ENCODE measurements at places on chromosomes 1 and 21. TPM values are rescaled to one million over a fixed set of nuclear protein-coding genes. Genes with fewer than 3 reads are reported as not detected.

DNA sequence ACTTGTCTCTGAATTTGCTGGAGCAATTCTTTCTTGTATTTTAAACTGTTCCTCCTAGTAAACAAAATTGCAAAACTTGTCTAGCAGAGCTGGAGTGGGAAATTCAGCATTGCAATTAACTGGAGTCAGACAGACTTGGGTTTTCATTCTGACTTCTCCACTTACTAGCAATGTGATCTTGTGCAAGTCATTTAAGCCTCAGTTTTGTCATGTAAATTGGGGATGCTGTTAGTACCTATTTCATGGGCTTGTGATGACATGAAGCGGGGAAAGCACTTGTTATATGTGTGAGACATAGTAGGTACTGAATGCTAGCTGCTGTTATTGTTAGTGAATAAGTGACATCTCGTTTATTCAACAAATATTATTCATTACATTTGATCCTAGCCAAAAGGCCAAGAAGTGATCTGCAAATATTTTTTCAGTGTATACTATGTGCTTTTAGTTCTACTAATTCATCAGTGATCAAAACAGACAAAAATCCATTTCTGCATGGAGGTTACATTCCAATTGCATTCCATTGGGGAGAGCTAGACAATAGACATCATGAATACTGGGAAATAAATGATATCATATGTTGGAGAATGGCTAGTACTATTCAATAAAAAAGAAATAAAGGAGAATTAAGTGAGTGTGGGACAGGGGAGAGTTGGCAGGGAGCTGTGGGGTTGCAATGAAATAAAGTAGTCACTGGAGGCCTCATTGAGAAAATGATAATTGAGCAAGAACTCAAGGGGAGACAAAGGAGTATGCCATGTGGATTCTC, 47.1 kb downstream of the CACHD1 start:
- no peak for DNase-seq
- H3K27me3 ChIP-seq = no peaks in the 10 kb centered on the region
- H3K36me3 ChIP-seq = no peaks in the 10 kb centered on the region
- H3K4me3 ChIP-seq = no peak overlapping the region

The CYP4A11 gene
- total RNA-seq = 1.0 TPM

DNA sequence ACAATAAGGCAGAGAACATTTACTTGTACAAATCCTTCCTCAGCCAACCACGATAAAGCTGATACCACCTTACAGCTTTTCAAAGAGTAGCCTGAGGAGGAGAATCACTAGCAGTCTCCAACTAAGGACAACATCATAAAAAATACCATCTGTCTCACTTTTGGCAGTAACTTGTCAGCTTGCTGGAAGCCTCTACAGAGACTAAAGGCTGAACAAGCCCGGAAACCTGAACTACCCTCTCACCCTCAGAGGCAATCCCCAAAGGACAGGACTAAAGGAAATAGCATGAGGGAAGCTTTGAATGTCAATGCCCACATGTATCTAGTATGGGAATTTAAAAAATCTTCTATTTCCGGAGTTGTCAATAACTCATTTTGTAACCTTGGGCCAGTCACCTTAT, 10.6 kb downstream of the SRSF4 start:
- H3K4me3 ChIP-seq = no peak overlapping the region
- no peak for DNase-seq
- H3K36me3 ChIP-seq = no peaks in the 10 kb centered on the region
- H3K27me3 ChIP-seq = no peaks in the 10 kb centered on the region

DNA sequence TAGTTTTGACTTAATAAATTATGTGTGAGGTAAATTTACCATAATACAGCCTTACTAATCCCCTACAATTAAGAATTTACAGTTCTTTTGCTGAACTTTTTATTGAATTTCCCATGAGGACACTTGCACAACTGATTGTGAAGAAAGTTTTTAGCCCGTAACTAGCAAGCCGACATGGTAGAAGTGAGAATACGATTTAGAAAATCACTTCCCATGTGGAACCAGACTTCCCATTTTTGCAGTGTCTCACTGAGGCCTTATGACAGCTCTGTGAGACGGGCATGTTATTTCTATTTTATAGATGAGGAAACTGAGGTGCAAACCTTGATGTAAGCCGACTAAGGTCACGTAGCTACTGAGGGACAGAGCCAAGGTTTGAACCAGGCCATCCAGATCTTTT, 32.5 kb upstream of the LMO4 start:
- H3K27ac ChIP-seq = no peak overlapping the region
- H3K27me3 ChIP-seq = no peaks in the 10 kb centered on the region
- no peak for DNase-seq
- H3K4me3 ChIP-seq = no peak overlapping the region

The NUP210L gene
- total RNA-seq = 0.09 TPM

The OPTC gene
- total RNA-seq = not detected

The SPATA17 gene
- not detected for total RNA-seq

The NPR1 gene
- 59.0 TPM for total RNA-seq

The GTF2B gene
- 55.6 TPM for total RNA-seq

The OR14C36 gene
- not detected for total RNA-seq

- no peak overlapping the region for H3K4me3 ChIP-seq
- H3K4me1 ChIP-seq = no peaks in the 10 kb centered on the region
- H3K27me3 ChIP-seq = no peaks in the 10 kb centered on the region
- H3K36me3 ChIP-seq = no peaks in the 10 kb centered on the region
These were observed 95.5 kb upstream of the SGIP1 start for GRCh38 chr1:66438501-66438900.

The BTG3 gene
- 60.3 TPM for total RNA-seq

- no peak overlapping the region for H3K4me3 ChIP-seq
- H3K27me3 ChIP-seq = no peaks in the 10 kb centered on the region
- no peaks in the 10 kb centered on the region for H3K4me1 ChIP-seq
- DNase-seq = no peak
- no peaks in the 10 kb centered on the region for H3K36me3 ChIP-seq
These were observed 74.0 kb upstream of the HSD17B7 start for GRCh38 chr1:162716552-162716951.

- H3K4me1 ChIP-seq = no peaks in the 10 kb centered on the region
- no peak overlapping the region for H3K27ac ChIP-seq
- DNase-seq = no peak
- no peaks in the 10 kb centered on the region for H3K36me3 ChIP-seq
- no peak overlapping the region for H3K4me3 ChIP-seq
- no peaks in the 10 kb centered on the region for H3K27me3 ChIP-seq
These were observed 31.2 kb upstream of the MAP1LC3C start for GRCh38 chr1:242030071-242030470.

The PDZK1IP1 gene
- not detected for total RNA-seq

GRCh38 chr1:33640114-33640660, 167.7 kb downstream of the ZSCAN20 start:
- no peaks in the 10 kb centered on the region for H3K27me3 ChIP-seq
- no peak overlapping the region for H3K4me3 ChIP-seq
- no peaks in the 10 kb centered on the region for H3K36me3 ChIP-seq
- no peak overlapping the region for H3K27ac ChIP-seq

- no peak overlapping the region for H3K4me3 ChIP-seq
- H3K36me3 ChIP-seq = no peaks in the 10 kb centered on the region
- no peak for DNase-seq
- H3K27me3 ChIP-seq = no peaks in the 10 kb centered on the region
- H3K27ac ChIP-seq = no peak overlapping the region
These were observed 97.7 kb downstream of the IGSF21 start for GRCh38 chr1:18205319-18205718.

DNA sequence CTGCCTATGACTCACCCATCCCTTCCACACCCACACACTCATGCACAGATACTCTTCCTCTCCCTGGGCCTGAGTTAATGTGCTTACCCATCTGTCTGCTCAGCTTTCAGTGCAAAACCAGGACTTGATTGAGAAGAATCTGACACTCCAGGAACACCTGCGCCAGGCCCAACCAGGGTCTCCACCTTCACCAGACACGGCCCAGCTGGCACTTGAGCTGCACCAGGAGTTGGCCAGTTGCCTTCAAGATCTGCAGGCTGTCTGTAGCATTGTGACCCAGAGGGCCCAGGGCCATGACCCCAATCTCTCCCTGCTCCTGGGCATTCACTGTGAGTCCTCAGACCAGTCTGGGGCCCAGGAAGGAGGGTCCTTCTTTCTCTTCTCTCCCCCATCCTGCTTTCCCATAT, 3.5 kb upstream of the SH3BGRL3 start:
- H3K36me3 ChIP-seq = no peaks in the 10 kb centered on the region
- H3K4me1 ChIP-seq = peaks cover 15% of the 10 kb centered on the region
- no peaks in the 10 kb centered on the region for H3K27me3 ChIP-seq
- no peak overlapping the region for H3K4me3 ChIP-seq
- no peak for DNase-seq

DNA sequence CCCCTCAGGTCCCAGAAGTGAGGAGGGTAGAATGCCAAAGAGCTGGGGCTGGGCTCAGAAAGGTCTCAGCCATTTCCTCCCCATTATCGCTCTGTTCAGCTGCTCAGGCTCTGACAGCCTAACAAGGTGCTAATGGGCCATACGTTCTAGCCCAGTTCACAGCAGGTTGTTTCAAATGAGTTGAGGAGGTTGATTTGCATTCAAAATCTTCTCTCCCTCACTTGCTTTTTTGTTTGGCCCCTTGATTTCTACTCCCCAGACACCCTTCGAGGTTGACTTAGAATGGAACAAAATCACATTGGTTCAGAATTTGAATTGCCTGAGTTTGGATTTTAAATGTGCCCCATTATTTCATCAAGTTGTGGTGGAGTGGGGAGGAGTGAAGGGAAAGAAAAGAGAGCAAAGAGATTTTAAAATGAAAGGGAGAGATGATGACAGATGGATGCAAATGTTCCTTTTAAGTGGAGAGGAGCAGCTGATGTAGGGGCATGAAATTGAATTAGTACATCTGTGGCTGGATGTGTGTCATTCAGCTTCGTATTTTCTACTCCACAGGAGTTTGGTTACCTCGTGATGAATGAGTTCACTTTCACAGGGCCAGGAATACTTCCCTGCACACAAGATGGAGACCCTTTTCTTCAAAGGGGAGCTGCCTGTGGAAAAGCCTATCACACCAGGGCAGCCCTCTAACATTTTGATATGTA, 425.8 kb upstream of the CAMK1G start:
- no peaks in the 10 kb centered on the region for H3K36me3 ChIP-seq
- H3K27me3 ChIP-seq = no peaks in the 10 kb centered on the region
- no peak overlapping the region for H3K27ac ChIP-seq
- H3K4me3 ChIP-seq = no peak overlapping the region

GRCh38 chr21:19228226-19228625, 824.6 kb upstream of the TMPRSS15 start:
- H3K4me3 ChIP-seq = no peak overlapping the region
- H3K36me3 ChIP-seq = no peaks in the 10 kb centered on the region
- DNase-seq = no peak
- no peaks in the 10 kb centered on the region for H3K27me3 ChIP-seq
- no peak overlapping the region for H3K27ac ChIP-seq

The S100A7 gene
- 3.5 TPM for total RNA-seq

DNA sequence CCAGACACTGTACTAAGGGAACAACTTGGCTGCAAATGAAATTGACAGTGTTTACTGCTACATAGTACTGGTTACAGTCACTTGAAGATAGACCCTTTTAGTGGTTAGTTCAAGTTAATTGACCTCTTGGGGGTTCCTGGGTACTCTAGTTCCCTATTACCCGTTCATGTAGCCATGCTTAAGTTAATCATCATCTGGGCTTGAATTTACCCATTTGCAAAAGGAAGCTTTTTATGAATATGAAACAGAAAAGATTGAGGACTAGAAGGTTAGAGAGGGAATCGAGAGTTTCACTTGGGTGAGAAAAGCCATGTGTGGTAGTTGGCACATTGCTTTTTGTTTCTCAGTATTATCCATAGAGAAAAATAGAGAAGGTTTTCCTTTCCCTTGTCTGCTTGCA, 2.7 kb downstream of the MIA3 start:
- no peak for DNase-seq
- no peaks in the 10 kb centered on the region for H3K36me3 ChIP-seq
- no peak overlapping the region for H3K27ac ChIP-seq
- no peak overlapping the region for H3K4me3 ChIP-seq

The SDC3 gene
- 37.4 TPM for total RNA-seq

The HES3 gene
- not detected for total RNA-seq

The GUCA2A gene
- not detected for total RNA-seq

DNA sequence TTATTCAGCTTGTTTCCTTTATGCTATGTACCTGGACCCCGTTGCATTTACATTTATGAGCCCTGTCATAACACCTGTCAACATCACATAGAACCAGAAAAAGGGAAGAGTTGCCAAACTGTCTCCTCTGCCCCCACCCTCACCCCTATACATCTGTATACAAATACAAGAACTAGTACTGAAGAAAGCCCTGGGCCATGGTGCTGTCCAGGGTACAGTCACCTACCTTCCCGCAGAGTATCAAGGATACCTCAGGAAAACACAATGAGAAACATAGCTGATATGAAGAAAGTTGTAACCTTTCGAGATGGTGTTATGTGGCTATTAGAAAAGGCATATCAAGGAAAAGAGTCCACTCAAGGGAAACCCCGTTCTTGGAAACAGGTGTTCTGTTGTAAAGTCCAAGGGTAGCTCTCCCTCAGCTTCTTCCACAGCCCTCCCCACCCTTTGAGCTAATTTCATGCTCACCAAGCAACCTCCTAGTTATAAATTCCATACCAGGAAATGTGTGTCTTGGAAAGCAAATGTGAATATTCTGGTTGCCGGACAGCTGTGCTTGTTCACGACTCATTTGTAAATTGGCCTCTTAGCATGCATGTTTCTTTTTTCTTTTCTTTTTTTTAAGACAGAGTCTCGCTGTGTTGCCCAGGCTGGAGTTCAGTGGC, 16.7 kb upstream of the AVPR1B start:
- no peaks in the 10 kb centered on the region for H3K27me3 ChIP-seq
- no peak overlapping the region for H3K4me3 ChIP-seq

The PLCH2 gene
- not detected for total RNA-seq

The KRTAP19-7 gene
- not detected for total RNA-seq

DNA sequence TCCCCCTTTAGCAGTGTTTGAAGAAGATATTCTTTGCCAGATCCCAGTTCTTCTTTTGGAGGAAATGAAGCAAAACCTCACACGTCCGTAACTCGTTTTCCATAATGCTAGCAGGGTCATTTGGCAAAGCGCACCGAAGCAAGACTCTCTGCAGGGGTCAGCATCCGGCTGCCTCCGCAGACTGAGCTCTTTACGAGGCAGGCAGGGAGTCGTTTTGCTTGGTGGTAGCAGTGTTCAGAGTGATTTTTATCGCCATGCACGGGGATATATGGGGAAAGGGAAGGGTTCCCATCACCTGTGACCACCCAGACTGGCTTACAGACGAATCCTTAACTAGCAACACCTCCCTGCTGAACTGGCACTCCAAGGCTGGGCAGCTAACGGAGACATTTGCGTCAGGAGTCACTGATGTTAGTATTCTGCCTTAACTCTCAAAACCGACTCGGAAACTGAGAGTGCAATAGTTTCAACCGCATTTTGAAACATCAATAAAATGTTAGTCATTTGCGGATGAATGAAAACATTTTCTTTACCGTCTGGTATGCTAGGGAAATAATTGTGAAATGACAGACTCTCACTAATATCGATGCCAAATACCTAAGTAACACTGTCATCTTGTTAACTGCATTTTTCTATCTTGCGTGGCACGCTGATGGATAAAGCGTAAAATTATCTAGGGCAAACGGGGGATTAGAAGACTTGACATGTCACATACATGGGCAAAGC, 2.2 kb upstream of the NEGR1 start:
- no peaks in the 10 kb centered on the region for H3K36me3 ChIP-seq
- H3K27ac ChIP-seq = peak overlapping the region; percentile 86
- peak; percentile 31 for DNase-seq

The CR1 gene
- total RNA-seq = 2.9 TPM

The LPAR3 gene
- total RNA-seq = 2.2 TPM

Measured in uterus (tissue), 4 donors.